Stimulated activated CD4-positive, alpha-beta T cell treated with anti-CD3 and anti-CD28 coated beads, Interleukin-4, amount 100 ng/mL, for 24 hours (primary cell): ENCODE measurements at places on chromosomes 11 and 22.

- peak; percentile 8 for DNase-seq
Measured at GRCh38 chr11:65744026-65744698, 23.6 kb upstream of the RNASEH2C start.

DNA sequence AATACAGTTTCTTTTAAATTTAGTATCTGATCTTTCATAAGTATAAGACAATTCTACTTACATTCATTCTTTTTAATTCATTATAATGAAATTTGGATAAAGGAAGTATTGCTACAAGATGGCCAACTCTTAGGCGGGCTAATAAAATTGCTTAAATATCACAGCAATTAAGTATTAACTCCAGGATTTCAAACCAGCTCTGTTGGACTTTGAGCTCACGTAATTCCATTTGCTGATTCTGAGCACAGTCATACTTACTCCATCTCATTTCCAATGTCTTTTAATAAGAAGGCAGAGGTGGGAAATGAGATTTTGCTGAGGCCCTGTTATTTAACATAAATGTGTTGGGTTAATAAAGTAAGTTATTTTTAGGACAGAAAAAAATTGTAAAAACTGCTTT lies 748.1 kb downstream of the KCNA4 start:
- no peak for DNase-seq

- peak; percentile 86 for DNase-seq
Measured at GRCh38 chr11:117843666-117844484, 19.3 kb upstream of the FXYD2 start.

DNA sequence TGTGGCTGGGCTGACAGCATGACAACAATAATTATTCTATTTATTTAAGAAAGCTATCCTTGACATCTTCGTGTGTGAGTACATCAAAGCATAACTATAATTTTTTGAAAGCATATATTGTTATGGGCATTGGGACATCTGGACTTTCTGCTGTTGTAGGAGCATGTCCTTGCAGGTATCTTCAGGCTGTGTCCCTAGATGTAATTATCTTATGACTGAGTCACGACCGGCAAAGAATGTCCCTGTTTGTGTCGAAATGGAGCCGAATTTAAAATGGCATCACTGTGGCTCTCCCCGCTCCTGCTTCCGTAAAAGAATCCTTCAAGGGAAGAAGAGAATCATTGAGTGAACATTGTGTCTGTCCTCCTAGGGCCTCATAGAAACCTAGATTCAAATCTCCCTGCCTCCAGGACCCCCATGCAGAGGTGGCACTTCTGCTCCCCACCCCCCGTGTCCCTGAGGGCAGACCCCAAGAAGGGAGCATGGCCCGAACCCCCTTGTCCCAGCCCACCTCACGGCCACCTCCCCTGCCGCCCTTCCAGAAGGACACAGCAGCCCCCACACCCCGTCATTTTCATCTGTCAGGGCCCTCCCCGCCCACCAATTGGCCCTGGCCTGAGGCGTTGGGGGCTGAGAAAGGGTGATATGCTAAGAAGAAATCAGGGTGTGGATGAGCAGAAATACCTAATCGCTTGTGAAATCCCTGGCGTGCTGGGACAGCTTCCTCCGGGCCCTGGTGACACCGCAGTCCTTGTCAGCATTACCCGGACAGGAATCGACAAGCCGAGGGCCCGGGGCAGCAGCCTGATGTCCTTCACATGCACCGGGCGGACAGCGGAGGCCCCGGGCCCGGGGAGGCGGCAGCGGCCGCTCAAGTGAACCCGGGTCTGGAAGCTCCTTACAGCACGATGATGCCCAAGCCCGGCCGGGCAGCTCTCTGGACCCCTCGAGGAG lies 48.6 kb upstream of the SLC22A12 start:
- no peak for DNase-seq

DNA sequence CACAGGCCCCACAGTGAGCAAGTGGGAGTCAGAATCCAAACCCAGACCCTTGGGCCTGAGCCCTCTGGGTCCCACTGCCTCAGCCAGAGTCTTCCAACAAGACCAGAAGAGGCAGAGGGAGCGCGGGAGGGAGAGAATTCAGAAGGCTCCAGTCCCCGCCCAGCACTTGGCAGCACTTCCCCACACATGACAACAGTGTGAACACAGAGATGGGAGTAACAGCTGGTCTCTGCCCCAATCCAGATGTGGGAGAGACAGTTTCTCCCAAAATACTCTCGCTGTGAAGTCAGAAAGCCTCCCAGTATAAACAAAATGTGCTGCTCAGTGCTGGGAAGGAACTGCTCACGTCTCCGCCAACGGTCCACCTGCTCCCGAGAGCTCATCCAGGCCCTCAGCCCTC lies 219.9 kb downstream of the MN1 start:
- no peak for DNase-seq

- peak; percentile 1 for DNase-seq
Measured at GRCh38 chr11:134555510-134555909, 143.5 kb upstream of the B3GAT1 start.

GRCh38 chr22:40580631-40581030 lies 55.9 kb downstream of the MRTFA start:
- no peak for DNase-seq

- DNase-seq = no peak
Measured at GRCh38 chr11:134471087-134471715, 59.2 kb upstream of the B3GAT1 start.

DNA sequence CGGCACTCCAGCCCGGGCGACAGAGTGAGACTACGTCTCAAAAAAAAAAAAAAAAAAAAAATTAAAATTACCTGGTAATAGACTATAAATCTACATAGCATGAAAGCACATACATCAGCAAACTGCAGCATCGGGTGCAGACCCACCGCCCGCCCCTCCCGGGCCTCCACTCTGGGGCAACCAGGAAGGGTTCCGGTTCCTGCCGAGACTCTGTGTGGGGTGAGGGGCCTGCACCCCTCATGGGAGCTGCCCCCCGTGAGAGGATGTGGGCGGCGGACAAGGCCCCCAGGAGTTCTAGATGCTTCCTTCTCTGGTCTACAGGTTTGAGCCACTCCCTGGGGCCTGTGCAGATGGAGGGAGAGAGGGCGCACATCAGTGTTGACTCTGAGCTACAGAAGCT lies 9.1 kb downstream of the DRD4 start:
- no peak for DNase-seq

GRCh38 chr11:2580061-2580421 lies 119.8 kb downstream of the KCNQ1OT1 start:
- no peak for DNase-seq

- no peak for DNase-seq
Measured at GRCh38 chr11:34599406-34599945, 21.4 kb upstream of the EHF start.

DNA sequence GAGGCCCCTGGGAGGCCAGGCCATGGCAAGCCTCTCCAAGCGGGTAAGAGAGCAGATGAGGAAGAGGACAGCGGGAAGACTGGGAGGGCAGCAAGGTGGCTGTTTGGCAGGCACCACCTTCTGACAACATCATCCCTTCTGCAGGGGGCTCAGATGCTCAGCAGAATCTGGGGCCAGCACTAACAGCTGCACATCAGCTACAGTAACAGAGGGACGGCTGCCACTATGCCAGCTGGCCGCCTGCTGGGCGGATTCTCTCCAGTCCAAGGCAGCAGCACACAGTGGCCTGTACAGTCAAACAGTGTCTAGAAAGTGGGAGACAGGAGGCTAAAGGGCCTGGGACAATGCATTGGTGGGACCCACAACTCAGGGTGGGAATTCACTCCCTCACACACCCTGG lies 10.7 kb upstream of the TXN2 start:
- DNase-seq = no peak

DNA sequence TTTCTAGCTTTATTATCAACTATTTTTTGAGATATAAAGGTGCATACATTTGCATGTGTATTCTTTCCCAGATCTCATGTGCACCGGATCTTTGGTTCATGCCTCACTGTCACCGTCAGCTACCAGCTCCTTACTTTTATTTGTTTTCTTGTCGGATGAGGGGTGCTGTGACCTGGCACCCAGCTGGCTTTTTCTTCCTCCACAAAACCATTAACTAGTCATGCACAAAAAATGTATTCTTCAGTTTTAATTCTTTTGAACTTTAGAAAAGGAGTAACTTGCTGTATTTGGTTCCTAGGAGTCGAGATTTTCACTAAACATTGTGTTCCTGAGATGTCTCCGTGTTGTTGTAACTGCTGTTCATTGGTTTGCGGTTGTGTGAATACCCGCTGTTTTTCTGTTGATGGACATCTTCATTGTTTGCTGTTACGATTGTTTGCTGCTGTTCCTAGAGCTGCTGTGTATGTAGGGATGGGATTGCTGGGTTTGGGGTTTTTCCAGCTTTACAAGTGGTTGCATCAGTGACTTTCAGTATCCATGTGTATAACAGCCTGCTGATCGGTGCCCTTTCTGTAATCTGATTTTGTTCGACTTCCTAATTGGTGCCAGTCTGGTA lies 39.4 kb downstream of the MOV10L1 start:
- DNase-seq = no peak

DNA sequence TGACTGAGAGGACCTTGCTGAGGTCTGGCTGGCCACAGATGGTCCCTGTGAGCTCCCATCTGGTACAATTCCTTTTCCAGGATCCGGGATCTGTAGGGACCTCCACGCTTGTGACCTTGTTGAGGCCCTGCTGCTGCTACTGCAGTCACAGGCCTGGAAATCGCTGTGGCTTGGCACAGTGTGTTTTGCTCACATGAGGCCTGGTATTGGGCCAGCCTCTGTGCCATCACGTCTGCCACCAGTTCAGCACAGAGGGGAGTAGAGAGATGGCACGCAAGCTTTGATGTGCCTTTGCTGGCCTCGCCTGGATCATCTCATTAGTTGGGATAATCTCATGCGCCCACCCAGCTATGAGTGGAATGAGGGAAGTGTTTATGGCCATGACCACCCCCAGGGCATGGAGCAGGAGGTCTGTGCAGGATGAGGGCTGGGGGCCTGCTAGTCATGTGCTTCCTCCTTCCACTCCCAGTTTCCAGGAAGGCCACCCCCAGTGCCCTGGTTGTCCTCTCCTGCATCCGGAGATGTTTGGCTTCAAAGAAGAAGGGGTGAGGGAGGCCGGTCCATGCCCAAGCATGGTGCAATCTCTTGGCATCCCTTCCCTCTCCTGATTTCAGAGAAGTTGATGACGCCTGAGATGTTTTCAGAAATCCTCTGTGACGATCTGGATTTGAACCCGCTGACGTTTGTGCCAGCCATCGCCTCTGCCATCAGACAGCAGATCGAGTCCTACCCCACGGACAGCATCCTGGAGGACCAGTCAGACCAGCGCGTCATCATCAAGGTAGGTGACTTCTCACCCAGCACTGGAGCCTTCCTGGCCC lies 22.4 kb downstream of the DERL3 start:
- no peak for DNase-seq

DNA sequence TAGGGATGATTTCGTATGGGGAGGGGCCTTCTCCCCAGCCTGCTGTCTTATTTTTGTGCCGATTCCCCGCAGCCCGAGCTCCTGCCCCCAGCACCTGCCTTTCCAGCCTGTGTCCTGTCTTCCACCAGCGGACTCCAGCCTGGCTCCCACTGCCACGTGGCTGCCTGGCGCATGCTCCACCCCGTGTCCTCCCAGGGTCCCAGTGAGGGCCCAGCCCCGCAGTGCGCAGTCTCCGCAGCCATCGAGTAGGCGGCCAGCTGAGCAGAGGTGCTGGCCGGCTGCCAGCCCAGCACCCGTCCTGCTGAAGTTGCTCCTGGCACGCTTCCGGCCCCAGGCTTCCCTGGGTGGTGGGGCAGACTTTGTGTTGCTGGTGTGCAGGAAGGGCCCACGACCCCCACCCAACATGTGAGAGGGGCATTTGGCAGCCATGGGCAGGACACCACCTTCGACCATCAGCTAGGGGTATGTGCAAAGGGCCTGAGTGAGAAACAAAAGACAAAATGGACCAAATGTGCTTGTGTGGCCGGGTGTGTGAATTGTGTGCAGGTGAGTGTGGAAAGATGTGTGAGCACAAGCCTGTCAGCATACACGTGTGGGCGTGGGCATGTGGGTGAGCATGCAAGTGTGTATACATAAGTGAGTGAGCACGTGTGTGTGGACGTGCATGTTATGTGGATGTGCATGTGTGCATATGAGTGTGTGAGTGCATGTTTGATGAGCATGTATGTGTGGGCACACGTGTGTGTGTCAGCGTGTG lies 55.9 kb downstream of the RTN4R start:
- no peak for DNase-seq

GRCh38 chr11:70281156-70281609 lies 10.7 kb downstream of the PPFIA1 start:
- DNase-seq = no peak

GRCh38 chr11:34653851-34654482 lies 33.1 kb downstream of the EHF start:
- no peak for DNase-seq

DNA sequence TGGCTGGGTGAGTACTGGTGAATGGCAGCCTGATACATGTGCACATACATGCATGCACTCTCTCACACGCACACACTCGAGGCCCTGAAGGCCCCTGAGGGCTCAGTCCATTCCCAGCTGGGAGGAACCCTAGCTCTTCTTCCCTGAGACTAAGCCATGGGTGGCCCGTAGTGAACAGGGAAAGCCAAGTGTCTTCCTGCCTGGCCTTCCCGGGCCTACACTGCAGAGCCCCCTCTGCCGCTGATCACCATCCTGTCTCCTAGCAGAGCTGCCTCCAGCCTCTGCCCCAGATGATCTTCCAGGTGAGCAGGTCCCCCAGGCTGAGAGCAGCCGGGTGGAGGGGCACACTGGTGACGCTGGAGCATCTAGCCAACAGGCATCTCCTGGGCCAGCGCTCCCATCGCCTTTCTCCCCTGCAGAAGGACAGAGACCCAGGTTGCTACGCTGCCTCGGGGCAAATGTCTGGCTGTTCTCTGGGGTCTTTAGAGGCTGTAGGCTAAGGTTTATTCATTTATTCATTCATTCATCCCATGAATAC lies 57.3 kb downstream of the CD82 start:
- no peak for DNase-seq

- no peak for DNase-seq
Measured at GRCh38 chr11:130435671-130436070, 7.3 kb upstream of the ADAMTS8 start.
